ENCODE measurements at places on chromosomes 3 and 15.

DNA sequence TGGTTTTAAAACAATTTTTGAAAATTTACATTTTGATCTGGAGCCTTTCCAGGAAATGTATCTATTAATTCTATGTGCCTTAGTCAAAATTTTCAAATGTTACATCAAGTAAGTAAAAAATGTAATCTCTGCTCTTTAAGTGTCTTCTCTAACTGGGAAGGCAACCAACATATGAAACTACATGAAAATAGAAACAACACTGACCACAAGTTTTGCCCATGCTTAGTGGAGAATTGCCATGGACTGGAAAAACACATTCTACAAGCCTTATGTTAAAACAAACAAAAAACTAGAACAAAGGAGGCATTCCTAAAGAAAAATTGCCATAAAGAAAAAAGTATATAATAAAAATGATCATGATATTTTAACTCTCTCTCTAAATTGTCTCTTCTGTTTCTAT lies 75.9 kb upstream of the SPRED1 start:
- peak; percentile 13 for DNase-seq

DNA sequence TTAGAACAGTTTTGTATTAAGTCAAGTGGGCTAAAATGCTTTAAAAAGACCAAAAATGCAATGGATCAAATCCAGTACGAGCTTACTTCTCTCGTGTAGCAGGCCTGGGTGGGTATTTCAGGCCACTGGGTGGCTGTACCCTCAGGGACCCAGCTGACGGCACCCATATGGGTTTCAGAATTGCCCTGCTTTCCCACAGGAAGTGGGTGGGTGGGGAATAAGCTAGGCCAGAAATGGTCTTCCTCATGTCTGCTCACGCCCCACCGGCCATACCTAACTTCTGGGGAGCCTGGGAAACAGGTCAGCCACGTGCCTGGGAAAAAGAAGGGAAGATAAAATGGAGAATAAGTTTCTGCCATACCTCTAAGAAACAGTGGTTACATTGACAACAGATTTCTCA lies 20.3 kb downstream of the GPR160 start:
- no peak for DNase-seq

DNA sequence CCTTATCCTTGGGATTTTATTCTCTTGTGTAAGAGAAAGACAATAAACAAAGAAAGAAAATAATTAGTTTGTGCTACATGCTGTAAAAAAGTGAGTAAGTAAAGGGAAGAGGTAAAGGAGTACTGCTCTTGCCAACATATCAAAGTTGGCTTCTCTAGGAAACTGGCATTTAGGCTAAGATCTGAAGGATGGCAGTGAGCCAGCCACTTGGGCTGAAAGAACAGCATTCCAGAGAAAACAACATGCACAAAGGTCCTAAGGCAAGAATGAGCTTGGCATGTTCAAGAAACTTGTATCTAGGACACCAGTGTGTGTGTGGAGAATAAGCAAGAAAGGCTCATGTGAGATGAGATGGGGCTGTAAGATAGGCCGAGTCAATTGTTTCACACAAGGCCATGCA lies 245.5 kb upstream of the MANF start:
- DNase-seq, result no peak

DNA sequence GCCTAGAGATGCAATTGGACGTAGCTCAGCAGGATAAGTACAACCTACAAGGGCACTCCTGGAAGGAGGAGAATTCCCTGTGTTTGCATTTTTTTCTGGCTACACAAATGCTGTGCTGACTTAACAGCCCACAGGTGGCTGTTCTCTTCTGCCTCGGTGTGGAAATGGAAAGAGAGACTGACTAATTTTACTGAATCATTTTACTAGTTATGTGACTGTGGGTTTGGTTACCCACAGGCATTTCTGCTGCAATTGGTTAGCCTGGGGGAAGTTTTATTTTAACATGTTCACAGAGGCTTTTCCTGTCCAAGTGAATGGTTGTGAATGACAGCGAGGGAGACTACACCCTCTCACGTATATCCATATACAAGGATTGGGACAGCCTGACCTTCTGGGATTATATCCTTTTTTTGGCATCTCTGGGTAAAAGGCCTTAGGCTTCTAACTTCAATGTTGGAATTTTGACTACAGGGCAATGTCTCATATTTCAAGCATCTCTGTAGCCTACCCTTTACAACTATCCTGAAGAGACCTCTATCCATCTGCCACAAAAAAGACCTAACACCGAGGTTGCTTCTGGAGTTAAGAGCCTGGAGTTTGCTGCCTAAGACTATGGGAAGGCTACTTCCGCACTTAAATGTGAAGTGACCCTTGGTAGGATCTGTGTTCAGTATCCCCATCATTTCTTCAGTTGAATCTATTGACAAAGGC lies 67.2 kb upstream of the TP63 start:
- peak; percentile 74 for DNase-seq

GRCh38 chr15:54307252-54307902 lies 329.1 kb downstream of the UNC13C start:
- no peak for DNase-seq

GRCh38 chr3:190697901-190698300 lies 164.6 kb downstream of the GMNC start:
- peak; percentile 78 for DNase-seq

GRCh38 chr3:16697443-16698147 lies 92.4 kb upstream of the DAZL start:
- peak; percentile 80 for DNase-seq

GRCh38 chr3:40996382-40996781 lies 202.9 kb upstream of the CTNNB1 start:
- DNase-seq, result no peak

DNA sequence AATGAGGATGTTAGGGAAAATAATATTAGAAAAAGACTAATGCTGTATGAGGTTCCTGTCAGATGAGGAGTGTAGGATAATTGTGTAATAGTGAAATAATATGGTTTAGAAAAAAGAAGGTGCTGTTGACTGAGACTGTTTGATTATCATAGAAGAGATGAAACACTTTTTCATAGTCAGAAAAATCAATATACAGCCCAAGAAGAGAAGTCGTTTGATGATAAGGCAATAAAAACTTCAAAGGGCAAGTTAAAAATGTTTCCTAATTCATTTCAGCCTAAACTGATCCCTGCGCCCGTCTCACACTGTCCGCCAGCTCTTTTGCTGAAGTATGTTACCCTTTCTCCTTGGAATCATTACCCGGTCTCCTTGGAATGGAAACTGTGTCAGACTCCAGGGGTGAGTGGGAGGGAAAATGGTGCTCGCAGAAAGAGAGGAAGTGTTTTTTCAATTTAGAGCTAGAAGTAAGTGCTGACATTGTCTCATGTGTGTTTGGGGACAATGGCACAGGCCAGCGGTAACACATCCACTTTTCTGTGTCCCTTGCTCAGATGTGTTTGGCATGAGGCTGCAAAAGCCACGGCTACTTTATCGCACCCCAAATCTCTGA lies 23.6 kb downstream of the DUT start:
- no peak for DNase-seq

DNA sequence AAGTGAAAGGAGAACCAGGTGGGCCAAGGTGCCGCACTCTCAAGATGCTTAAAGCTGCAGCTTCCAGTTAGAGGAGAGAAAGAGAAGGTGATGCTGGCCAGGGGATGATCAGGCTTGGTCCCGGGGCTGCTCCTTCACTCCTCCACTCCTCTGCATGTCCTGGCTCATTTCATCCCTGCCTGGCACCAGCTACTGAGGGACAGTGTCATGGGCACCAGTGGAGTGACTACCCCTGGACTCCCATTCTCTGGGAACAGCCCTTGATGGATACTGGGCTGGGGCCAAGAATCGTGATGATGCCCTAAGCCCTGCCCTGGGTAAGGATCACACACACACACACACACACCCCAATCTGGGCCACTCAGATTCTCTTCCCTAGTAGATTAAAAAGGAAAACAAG lies 243.7 kb downstream of the UACA start:
- DNase-seq, result no peak

DNA sequence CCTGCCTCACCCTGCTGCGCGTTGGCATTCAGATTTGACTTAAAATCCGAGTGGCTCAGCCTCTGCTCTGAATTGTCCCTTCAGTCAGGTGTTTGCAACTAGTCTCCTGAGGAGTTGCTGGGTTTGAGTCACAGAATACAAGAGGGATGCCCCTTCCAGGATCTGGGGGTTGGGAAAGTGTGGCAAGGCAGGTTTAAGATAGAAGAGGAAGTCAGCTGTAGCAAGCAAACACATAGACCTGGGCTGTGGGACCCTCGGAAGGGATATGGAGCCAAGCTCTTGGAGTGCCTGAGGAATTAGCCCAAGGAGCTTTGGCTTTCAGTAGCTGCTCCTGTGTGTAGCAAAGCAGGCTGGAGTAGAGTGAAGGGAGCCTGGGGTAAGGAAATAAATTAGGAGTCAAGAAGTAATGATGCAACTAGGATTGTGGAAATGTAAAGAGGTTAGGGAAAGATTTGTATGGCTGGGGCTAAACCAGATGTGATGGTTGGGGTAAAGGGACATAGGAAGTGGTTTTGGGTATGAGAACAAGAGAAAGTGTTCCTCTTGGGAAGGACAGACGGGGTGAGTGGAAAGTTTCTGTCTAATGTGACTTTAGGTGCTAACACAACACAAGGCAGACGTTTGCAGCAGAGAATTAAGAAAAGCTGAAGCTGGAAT lies 41.2 kb downstream of the RAB7A start:
- DNase-seq, result no peak

DNA sequence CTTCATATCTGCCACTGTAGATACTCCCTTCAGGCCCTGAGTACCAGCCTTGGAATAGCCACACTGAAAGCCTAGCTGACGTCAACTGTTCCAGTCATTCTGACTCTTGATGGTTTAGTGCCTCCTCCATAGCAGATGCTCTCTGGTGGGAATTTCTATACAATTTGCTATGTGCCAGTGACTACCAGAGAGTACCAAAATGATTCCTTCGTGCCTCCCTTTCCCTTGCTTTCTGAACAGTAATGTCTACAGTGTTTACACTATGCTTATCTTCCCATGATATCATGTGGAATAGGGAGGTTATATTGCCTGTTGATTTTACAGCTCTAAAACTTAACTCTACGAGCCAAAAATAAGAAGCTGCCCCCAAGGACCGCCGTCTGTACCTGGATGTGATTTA lies 109.7 kb upstream of the GMNC start:
- DNase-seq, result no peak

- DNase-seq, result no peak
These were observed 84.5 kb upstream of the NMNAT3 start for GRCh38 chr3:139762302-139762701.

- DNase-seq, result no peak
These were observed 312.8 kb downstream of the CLSTN2 start for GRCh38 chr3:140247775-140248174.

- peak; percentile 22 for DNase-seq
These were observed 256.3 kb downstream of the UBE2E2 start for GRCh38 chr3:23459465-23459864.

DNA sequence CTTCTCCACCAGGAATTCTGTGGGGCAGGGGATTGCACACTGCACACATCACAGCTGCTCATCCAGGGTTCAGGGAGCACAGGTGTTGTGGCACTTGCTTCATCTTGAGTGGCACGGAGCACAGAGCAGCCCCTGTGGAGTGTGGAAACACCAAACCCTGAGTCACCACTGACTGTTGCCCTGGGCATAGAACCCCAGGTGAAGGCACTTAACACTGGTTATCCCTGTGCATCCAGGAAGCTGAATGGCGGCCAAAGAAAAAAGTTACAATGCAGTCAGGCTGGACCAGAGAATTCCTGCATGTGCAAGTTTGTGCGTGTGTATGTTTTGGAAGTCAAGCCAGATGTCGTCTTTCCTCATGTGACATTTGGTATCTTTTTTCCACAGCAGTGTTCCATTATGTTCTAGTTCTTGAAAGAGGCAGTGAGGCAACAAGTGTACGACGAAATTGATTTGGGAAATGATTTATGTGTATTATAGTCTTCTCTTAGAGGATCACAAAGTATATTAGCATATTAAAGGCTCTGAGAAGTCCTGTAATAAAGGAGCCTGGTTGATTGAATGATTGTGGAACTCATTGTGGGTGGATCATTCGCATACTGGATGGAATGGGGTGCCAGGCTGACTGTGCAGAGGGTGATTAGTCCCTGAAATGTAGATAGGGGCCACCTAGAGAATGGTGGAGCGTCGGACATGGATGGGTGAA lies 292.3 kb downstream of the TLE3 start:
- no peak for DNase-seq

DNA sequence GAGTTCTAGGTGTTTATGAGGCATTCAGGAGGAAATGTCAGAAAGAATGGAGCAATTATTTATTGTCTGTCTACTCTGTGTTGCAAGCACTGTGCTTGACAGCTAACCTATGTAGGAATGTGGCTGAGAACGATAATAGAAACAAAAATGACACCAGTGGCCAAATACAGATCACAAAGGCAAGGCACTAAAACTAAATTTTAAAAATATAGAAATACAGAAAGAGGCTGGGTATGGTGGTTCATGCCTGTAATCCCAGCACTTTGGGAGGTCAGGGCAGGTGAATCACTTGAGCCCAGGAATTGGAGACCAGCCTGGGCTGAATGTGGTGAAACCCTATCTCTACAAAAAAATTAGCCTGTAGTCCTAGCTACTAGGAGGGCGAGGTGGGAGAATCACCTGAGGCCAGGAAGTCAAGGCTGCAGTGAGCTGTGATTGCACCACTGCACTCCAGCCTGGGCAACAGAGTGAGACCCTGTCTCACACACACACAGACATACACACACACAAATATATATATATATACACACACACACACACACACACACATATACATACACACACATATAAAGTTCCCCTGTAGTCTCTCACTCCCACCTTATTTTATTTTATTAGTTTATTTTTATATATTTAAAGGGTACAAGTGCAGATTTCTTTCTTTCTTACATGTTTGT lies 6.0 kb downstream of the PRKCI start:
- DNase-seq, result peak; percentile 38

GRCh38 chr3:149770246-149770645 lies 18.0 kb upstream of the COMMD2 start:
- DNase-seq, result peak; percentile 26

DNA sequence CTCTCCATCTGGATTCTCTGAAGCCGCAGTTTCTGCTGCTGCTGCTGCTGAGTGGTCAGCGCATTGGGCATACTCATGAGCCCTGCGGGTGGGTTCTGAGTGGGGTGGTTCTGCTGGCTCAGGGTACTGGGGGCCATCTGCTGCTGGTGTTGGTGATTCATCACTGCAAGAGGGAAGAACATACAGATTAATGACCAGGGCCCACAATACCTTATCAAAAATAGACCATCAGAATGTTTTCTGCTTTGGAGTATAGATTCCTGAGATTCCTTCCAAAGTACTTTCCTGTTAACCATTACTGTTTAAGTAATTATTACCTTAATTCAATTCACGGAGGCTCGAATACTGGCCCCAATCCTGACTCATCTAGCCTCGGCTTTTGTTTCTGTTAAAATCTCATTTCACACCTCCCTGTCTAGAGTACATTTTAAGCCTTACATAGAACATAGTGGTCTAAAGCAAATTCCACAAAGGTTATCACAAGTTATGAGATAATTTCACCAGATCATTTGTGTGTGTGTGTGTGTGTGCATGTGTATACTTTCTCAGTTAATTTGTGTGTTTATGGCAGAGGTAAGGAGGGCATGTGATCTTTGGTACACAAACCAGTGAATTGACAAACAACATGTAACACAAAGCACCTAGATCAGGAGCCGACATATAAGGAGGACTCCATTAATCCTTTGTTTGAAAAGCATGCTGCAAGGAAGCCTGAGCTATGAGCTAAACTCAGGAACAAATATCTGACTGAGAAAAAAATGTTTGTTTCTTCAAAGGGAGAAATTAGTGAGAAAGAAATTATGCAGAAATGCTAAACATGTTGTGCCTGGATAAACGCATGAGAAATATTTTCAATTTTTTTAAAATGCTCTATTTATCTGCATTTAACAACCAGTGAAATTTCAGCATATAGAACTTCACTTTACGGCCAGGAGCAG lies 68.1 kb downstream of the TM4SF4 start:
- DNase-seq, result peak; percentile 62

Data from choroid plexus epithelial cell (primary cell).